D721Med (cell line): ENCODE measurements at places on chromosomes 4 and X.

DNA sequence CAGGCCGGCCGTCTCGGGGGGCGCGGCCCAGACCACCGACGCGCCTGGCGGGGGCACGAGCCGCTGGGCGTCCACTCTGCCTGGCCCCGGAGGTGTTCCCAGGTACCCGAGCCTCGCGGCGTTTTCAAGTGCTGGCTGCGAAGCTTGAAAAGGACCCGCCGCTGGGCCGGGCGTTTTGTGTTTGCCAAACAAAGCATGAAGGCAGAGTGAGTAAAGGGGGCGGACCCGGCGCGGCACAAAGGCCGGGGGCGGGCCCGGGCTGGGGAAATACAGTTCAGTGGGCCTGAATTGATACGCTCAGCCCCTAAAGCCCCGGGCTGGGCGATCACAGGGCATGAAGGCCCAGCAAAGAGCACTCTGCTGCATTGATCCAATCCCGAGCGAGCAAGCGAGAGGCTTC, 65.4 kb downstream of the SOX3 start:
- no peak for DNase-seq

DNA sequence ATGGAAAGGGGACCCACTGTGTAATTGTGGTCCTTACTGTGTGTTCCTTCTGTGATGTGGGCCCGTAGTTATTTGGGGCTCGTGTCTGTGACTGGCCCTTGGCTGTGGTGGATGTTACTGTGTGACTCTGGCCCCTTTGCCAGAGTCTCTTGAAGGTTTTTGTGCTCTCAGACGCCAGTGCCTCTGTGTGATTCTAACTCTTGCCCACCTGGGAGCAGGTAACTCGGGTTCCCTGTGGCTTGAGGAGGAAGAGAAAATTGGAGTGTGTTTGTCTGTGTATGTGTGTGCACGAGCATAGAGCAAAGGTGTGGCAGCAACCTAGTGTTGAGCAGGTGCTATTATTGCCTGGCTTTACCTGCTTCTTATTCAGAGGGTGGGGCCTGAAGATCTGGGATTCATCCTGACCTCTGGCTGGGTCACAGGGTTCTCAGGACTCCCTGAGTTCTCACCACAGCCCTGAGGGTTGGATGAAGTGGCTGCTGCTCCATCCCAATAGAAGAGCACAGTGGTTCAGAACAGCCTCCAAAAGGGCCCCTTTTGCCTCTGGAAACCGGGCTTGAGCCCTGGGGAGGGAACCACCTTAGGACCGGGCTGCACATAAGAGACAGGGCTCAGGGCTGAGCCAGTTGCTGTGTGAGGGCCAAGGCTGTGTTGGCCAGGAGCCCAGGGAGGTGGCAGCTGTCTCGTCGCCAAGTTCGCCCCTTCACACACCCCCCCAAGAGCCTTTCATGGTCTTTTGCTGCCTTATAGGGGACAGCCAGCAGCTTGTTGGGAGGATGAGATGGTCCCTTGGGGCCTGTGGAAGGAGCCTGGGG, 1.3 kb downstream of the RBM10 start:
- DNase-seq, result no peak

DNA sequence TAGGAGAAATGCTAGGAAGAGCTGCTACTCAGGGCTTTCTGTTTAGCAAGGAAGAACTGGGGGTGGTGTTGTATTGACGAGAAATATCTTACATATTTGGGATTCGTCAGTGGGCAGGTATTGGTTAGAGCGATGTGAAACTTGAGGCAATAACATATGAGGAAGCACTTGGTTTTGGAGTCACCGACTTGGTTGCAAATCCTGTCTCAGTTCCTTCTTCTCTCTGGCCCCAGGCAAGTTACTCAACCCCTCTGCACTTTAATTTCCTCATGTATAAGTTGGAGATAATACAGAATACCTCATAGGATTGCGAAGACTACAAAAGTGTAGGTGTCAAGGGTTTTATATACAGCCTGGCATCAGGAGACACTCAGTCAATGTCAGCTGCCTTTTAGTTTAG, 34.1 kb downstream of the GPAT3 start:
- no peak for DNase-seq

DNA sequence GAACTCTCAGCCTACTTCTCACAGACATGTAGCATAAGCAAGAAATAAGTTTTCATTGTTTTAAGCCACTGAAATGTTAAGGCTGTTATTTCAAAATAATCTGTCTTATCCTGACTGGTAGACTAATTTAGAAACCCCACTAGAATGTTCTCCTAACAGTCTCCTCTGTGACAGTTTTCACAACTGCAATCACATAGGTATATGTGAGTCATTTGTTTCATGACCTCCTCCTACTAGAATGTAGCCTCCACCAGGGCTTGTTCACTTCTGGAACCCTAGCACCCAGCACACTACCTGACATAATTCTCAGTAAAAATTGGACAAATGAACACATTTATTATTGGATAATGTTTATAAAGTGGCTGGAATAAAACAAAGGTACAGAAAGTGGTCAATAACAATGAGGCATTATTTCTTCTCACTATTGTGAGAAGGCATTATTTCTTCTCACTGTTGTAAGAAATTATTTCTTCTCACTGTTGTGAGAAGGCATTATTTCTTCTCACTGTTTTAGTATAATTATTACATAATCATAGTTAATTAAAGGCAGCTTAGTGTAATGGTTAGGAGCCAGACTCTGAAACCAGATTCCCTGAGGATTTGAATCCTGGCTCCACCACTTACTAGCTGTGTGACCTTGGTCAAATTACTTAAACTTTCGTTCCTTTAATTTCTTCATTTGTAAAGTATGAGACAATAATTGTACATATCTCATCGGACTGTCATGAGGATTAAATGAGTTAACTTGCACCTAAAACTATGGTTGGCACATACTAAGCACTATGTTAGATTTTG, 251.5 kb downstream of the RASL11B start:
- no peak for DNase-seq

GRCh38 chrX:66728818-66729271, 90.0 kb upstream of the EDA2R start:
- no peak for DNase-seq

DNA sequence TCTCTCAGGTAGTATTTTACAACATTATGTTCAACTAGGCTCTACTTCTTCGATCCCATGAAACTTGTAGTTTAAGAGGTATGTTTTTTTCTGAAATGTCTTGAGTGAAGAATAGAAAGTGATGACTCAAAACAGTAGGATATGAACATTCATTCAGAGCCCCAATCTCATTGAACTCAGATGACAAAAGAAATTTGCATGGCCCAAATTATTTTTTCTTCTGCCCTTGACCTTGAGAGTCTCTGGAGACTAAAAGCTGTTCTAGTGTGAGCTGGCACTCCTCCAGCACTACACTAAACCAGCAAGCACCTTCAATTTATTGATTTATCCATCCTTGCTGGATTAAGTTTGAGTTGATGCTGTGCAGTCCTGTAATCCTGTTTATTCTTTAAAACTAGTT, 4.0 kb downstream of the DCLK2 start:
- DNase-seq, result no peak

GRCh38 chrX:152806035-152806434, 24.5 kb downstream of the CETN2 start:
- DNase-seq, result no peak

DNA sequence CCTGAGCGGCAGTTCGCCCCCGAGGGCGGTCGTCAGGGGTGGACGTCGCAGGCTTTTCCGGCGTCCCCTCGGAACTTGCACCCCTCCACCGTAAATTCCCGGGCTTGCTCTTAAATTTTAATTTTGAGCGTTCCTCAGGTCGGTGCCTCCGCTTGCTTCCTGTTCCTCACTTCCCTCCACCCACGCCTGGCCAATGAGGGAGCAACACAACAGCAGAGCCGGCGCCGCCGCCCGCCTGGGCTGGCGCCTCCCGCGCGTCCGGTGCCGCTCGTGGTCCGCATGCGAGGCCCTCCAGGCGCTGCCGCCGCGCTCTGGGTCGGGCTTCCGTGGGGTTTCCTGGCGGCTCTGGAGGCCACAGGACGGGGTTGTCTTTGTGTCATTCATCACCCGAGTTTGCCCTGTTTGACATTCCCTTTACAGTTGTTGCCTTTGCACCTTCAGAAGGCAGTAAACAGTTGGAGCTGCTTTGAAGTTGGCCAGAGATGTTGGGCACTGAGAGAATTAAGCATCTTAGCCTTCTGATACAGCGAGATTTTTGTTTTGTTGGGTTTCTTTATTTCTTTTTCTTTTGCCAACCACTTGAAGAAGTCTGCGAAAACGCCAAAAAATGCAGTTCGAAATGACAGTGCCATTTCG, 692 bp downstream of the SPCS3 start:
- peak; percentile 26 for DNase-seq

DNA sequence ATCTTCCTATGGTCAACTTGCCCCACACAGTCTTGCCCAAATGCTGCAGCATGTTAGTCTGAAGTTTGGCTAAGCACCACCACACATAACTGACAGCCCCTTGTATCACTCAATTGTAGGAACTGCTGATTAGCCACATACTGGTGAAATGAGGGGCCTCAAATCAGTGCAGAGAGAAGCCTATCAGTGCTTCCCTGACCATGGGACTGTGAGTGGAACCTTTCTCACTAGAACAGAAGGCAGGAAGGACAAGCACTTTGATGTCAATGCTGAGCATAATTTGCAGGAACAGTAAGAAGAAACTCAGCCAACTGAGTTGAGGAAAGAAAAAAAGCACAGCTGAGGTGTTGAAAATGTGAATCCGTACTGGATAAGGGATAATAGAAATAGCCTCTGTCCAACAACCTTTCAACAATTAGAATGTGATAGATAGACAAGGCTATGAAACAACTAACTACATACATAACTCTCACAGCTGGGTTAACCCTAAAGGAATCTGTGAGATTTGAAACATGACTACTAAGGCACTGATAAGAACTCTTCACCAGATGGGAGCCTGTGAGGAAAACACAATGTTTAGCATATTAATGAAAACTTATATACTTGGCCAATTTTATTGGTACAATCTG, 136.6 kb upstream of the SH3RF1 start:
- no peak for DNase-seq

GRCh38 chrX:108361316-108361715, 76.9 kb downstream of the COL4A6 start:
- DNase-seq, result no peak

- DNase-seq, result no peak
Observed at GRCh38 chr4:151766691-151767090, 5.9 kb upstream of the GATB start.

GRCh38 chr4:87973283-87974169, 2.0 kb upstream of the SPP1 start:
- DNase-seq, result no peak

- no peak for DNase-seq
Observed at GRCh38 chrX:124931958-124932357, 387.7 kb upstream of the TEX13C start.

- DNase-seq, result no peak
Observed at GRCh38 chrX:12443534-12444098, 305.3 kb downstream of the FRMPD4 start.

GRCh38 chrX:25300994-25301393, 285.2 kb upstream of the ARX start:
- DNase-seq, result no peak

DNA sequence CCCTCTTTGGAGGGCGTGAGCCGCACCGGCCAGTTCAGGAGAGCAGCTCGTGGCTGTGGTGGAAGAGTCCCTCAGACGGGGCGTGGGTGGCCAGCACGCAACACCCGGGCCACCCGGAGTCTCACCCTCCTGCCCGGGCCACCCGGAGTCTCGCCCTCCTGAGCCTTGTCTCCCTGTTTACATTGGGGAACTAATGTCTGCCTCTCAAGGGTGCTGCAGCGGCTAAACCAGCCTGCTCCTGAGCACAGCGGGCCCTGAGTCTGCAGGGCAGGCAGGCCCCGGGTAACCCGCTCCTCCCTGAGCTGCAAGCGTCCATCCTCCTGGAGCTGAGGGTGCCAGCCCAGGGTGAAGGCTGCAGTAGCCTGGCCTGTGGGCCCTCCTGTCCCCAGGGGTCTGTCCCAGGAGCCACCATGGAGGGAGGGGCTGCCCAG, 3.0 kb downstream of the PDE6B start:
- no peak for DNase-seq

DNA sequence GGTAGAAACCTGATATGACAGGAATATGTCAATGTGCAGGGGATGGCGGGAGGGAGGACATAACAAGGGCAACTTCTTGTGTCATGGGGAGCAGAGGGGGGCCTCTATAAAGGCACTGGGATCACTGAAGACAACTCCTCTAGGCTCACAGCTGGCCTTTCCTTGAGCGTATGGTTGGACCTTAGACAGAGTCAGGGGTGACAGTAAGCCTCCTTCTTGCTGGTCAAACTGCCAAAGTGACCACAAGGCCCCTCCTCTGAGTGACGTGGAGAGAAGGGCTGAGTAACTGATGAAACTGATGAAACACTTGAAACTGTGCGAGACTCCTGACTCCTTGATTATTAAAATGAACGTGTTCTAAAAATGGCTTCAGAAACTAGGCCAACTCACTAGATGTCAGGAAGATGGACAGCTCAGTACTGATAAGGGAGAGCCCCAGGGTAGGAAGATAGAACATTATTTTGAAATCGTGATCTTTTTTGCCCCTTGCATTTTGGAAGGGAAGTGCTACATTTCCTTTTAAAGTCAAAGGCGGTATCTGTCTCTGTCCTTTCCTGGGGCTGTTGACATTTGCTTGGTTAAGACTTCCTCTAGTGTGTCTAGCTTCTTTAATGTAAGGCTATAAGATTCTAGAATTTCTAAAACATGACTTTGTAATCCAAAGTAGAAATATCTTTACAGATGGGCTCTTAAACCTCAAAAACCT, 1.6 kb downstream of the RAB33A start:
- no peak for DNase-seq
